ENCODE measurements at places on chromosomes 5 and 9.

- DNase-seq: peak; percentile 58
Measured at GRCh38 chr5:134371834-134372340, 518 bp downstream of the UBE2B start.

DNA sequence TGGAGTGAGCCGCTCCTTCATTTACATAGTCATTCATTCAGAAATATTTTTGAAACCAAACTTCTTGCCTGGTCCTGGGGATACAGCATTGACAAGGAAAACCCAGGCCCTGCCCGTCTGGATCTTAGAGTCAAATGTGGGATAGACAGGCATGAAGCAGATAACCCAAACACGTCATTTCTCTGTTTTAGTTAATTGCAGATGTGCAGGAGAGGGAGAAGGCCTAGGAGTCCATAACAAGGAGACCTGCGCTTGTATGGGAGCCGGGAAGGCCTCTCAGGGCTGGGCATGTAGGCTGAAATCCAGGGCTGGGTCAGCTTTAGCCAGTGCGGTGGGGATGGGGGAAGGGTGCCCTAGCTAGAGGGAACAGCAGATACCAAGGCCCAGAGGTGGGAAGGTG lies 43.3 kb downstream of the PRRX2 start:
- DNase-seq: no peak

DNA sequence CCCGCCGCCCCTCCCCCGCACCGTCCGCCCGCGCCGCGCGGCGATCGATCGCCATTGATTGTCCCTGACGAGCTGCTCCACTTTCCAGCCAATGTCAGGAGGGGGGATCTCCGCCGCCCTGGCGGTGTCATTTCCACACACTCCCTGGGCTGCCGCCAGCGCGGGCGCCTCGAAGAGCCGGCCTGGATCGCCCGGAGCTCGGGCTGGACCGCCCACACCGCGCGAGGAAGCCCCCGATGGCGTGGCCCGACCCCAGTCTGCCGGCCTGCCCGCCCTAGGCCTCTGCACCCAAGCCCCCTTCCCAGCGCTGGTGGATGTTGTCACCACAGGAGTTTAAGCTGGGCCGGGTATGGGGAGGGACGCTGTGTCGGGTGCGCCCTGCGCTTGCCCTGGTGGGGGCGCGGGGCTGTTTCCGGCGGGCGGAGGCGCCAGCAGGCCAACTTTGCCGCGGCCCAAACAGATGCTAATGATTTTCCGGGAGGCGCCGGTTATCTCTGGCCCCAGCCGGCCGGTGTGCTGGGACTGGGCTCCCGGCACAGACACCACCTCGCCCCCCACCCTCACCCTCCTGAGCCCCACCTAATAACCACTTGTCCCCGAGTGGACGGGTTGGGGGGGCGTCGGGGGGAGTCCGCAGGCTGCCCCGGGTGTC lies 10.6 kb upstream of the CXXC5 start:
- DNase-seq: peak; percentile 88

GRCh38 chr9:5872511-5872910 lies 18.2 kb upstream of the MLANA start:
- no peak for DNase-seq

DNA sequence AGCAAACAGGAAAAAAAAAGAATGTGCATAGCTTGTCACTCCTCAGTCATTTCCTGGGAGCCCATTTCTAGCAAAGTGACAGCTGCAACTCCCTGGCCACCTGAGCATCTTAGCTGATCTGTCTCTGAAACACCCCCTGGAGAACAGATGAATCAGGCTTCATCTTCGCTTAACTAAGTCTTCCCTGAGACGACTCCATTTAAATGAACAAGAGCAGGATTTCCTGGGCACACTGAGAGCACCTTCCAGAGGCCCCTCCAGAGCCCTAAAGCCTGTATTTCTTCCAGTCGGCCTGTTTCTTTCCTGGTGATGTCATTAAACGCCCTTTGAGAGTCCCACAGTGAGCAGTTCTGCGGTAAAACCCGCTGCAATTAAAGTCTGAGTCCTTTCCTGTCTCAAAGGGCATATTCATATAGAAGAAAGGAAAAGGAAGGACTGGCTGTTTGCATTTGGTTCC lies 13.9 kb downstream of the TGFBI start:
- no peak for DNase-seq

GRCh38 chr9:74666625-74667316 lies 169.6 kb downstream of the RORB start:
- DNase-seq: no peak

DNA sequence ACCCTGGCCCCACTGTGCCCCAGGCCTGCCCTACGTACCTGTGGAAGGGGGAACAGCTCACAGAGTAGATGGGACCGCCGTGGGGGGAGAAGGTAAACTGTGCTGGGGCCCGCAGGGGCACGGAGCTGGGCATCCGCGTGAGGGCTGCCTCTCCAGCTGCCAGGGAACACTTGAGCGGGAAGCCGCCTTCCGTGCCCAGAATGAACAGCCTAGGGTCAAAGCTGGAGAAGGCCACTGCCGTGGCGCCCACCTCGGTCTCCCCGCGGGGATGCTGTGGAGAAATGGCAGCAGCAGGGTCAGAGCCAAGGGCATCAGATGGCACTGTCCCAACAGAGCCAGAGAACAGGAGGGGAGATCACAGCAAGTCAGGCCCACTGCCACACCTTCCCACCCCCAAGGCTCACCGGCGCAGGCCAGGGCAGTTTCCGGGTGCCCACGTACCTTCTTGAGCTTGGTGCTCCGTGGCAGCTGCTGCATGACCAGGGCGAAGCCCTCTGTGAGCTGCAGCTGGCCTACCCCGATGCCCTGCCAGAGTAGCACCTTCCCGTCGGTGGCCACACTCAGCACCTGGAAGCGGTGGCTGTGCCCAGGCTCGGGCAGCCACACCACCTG lies 21.9 kb downstream of the DYNC2I2 start:
- no peak for DNase-seq

DNA sequence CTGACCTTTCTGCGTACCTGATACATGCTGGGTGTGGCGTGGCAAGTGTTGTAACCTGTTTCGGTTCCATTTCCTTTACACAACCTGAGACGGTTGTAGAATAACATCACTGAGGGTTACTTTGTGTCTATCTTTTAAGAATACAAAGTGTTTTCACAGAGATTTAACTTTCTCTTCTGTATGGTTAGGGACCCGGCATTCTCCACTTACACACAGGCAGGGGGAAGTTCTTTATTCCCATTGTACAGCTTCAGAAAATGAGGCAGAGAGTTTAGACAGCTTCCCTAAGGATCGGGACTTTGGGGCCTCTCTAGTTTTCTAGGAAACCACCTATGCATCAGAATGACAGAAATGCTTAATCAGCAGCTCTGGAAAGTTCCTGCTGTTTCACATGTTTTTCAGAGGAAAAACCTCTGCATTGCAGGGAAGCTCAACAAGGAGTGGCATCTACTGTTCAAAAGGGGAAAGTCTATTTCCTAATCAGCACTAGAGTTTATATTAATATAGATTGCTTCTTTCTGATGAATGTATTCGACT lies 41.3 kb downstream of the CAST start:
- DNase-seq: no peak

DNA sequence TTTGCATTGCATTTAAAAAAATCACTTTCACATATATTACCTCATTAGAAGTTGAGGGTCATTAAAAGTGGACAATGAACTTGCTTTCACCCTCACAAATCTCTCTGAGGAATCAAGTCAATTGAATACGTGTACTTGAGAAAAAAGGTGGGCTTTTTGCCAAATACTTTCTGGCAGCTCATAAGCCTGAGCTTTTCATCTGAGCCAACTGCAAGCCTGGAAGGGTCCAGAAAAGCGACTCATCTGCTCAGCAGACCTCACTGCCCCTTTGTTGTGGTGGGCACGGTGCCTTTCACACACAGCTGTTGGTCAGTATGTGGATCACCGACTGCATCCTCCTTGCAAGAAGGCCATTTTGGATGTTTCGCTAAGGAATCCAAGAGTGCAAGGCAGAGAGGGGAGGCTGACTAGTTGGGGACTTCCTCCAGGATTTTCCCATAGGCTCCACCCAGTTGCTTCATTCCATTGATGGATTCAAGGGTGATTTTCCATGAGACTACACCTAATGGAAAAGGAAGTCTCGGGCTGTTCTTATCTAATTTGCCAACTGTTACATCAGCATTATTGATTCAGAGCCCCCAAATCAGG lies 564.7 kb downstream of the PDE4D start:
- DNase-seq: peak; percentile 12

GRCh38 chr5:134944630-134945029 lies 23.1 kb upstream of the CATSPER3 start:
- no peak for DNase-seq

DNA sequence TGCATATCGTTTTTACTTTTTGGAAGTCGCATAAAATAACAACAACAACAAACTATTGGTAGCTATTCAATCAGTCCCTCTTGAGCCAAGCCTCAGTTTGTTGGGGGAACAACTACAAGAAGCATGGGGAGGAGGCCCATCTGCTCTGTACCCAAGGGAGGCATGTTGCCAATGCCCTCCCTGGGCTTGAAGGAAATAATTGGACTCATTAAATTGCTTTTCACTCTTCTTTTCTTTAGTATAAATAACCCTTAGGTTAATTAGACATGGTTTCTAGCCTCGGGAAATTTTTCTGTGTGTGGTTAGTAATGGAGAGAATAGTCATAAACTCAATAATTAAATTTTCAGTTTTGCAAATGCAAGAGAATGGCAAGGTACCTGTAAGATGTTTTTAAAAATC lies 500.7 kb downstream of the TLE4 start:
- DNase-seq: no peak

- DNase-seq: no peak
Measured at GRCh38 chr5:18069790-18070189, 435.5 kb downstream of the TAF11L14 start.

DNA sequence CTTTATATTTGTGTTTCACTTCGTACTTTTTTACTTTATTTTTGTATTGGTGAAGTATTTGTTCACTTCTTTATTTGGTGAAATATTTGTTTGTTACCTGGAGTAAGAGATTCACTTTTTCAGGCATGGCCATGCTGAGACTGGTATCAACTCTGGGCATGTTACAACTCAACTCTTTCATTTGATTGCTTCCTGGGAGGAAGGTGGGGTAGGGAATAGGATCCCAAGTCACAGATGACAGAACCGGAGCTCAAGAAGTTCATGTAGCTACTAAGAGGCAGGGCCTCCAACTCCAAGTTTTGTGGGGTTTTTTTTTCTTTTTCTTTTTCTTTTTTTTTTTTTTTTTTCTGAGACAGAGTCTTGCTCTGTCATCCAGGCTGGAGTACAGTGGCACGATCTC lies 6.1 kb upstream of the ADGRD2 start:
- DNase-seq: no peak

DNA sequence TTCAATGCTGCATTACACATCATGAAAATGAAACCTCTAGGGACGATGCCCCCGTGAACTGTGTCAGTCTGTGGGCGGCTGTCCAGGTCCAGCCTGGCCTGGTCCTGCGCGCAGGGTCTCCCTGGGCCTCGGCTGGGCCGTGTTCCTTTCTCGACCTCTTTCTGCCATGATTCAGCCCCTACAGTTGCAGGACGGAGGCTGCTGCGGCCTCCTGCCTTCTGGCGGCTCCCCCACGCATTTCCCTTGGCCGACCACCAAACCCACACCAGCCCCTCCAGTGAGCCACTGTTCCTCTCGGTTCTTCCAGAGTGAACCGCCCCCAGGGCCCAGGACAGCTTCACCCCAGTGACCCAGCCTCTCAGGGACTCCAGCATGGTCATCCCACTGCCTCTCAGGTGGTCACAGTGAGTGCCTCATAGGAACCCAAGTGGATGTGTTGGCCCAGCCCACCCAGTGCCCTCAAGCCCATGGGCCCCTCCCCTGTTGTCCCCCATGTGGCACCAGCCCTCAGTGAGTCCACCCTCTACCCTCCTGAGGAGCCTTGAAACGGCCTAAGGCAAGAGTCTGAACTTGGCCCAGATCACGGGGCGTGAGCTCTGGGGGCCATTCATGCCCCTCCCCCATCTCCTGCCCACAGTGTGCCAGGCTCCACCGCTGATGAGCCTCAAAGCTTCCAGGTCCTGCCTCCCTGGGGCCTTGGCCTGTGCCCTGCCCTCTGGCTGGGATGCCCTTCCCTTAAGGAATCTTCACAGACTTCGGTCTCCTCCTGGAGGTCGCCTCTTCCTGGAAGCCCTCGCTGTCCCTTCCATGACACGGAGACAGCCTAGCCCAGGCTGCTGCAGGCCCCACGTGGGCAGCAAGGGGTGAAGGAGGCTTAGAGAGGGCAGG lies 10.0 kb upstream of the CLIC3 start:
- no peak for DNase-seq

- no peak for DNase-seq
Measured at GRCh38 chr9:28707616-28708015, 1134.3 kb upstream of the C9orf72 start.

DNA sequence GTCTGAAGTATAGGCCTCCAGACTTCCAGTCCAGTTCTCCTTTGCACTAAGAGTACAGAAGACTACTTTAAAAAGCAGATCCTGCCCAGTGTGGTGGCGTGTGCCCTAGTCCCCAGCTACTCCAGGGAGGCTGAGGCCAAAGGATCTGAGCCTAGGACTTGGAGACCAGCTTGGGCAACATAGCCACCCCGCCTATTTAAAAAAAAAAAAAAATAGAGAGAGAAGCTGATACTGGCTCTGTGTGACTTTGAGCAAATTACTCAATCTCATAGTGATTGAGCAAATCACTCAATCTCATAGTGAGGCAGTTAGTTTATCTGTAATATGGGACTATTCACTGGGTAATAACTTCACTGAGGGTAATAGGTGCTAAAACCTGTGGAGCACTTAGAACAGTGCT lies 43.6 kb upstream of the KDM4C start:
- DNase-seq: no peak

DNA sequence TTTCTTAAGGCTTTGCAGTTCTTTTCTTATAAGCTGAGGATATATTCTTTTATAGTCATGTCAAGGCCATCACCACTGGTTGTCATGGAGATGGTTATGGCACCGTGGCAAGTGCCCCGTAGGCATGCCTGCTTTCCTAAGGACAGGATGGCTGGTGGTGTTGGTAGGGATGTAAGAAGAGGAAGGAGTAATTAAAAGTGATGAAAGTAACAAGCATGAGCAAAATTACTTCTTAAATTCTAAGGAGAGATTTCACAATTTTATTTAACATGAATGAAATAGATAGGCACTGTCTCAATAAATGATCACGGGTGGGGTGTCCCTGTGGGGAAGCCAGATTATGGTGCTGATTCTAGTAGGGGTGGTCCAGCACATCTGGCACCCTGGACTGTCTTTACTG lies 290.2 kb upstream of the KLF4 start:
- no peak for DNase-seq

DNA sequence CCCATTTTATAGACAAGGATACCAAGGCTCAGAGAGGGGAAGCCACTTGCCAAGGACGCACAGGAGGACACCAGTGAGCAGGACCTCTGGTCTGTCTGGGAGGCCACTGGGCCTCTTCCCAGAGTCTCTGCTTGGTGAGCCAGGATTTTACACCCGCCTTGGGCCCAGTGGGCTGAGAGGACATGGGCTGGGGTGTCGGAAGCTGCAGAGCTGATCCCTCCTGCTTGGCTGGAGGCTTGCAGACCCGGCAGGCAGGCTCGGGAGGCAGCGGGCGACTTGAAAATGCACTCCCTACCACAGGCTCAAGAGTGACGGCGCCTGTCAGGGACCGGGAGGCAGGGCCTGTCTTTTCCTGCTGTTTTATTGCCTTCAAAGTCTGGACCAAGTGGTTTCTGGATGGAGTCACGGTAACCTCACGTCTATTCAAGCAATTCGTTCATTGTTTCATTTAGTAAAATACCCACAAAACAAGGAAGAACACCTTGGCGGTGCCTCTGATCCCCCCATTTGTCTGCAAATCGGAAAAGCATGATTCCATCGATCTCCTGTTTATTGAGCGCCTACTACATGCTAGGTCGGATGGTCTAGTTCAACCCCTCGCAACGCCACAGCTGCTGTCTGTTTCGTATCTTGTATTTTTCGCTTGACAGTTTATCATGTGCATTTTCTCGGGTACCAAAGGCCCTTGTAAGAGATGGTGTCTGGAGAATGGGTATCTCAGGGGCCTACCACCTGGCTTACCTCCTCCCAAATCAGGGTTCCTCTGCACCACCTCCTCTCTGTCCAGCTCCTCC lies 108.1 kb upstream of the IER5L start:
- DNase-seq: no peak

Data from T47D (cell line).